CD4-positive, alpha-beta T cell treated with Interleukin-15 for 4 hours (primary cell): ENCODE measurements at places on chromosomes 5 and 9.

GRCh38 chr5:72510610-72511181 is 3.5 kb upstream of the ZNF366 start:
- no peak for DNase-seq

- no peak for DNase-seq
Observed at GRCh38 chr5:72849546-72849945, 33.1 kb downstream of the TNPO1 start.

DNA sequence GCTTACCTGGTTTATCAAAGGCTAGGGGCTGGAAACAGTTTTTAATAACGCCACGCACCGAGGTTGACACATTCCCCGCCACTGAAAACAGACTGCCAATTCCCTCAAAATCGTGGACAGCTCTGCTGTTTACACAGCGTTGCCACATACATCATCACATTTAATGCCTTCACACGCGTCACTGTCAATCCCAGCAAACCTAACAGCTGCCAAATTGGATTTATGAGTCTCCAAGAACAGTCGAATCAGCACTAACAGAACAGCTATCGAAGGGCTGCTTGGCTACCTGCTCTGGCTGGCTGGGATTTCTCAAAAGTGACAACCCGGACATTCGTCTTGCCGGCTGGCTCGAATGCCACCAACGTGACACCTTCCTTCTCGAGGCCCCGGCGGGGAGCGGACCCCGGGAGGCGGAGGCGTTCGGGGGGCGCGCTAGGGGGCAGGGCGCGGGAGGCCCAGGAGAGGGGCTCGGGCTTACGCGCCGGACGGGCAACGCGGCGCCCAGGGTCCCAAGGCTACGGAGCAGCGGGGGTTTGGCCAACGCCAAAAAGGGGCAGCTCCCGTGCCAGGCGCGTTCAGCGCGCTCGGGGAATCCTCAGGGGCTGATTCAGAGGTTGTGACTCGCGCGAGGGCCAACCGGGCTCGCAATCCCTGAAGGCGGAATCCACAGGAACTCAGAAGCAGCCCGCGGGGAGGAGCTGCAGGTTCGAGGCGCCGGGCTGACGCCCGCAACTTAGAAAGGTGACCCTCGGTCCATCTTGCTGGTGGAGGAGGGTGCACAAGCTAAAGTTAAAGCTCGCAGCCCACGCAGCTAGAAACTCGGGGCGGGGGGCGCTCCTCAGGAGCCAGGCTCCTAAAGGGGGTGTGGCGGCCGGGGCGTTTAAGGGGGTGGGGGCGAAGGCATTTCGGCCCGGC is 1.2 kb downstream of the CDC14B start:
- no peak for DNase-seq

DNA sequence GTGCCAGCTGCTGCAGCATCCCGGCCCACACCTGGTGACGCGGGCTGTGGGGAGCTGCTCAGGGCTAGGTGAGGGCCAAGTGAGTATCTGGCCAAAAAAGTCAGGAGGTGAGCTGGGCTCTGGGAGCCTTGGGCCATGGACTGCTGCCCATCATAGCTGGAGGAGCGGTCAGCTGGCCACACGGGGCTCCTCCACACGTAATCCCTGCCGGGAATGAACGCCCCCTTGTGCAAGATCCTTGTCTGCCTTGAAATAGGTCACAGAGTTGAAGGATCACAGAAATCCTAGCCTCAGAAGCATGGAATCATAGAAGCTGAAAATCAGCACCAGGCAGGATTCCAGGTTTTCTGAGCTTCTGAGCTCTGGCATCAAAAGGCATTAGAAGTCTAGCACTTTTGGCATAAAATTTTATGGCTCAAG is 16.8 kb upstream of the COL27A1 start:
- no peak for DNase-seq

GRCh38 chr5:139915266-139915665 is 119.7 kb downstream of the PSD2 start:
- DNase-seq: no peak

- DNase-seq: no peak
Observed at GRCh38 chr9:121325387-121325786, 44.7 kb downstream of the STOM start.

- no peak for DNase-seq
Observed at GRCh38 chr9:15332939-15333338, 25.9 kb upstream of the TTC39B start.

DNA sequence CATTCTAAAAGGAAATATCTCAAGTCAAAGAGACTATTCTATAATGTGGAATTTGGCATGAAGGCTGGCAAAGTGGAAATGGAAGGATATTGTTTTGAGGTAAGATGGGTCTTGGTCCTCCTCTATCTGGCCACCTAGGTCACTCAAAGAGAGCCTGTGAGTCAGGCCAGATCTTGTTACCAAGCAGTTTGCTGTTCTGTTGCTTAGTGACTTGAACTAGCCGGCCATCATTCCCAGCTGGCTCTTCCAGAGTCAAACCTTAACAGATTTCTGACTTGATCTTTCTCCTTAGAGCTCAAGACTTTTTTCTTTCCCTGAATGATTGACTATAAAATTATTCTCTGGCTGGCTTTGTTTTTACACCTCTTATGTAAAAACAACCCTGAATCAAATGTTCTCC is 136.1 kb downstream of the PDE4D start:
- no peak for DNase-seq
